ENCODE measurements at places on chromosomes 5 and 9.

GRCh38 chr5:147245381-147246165 lies 10.7 kb downstream of the STK32A start:
- DNase-seq = no peak

- DNase-seq = no peak
These were observed 14.9 kb upstream of the LRRC14B start for GRCh38 chr5:176296-176823.

DNA sequence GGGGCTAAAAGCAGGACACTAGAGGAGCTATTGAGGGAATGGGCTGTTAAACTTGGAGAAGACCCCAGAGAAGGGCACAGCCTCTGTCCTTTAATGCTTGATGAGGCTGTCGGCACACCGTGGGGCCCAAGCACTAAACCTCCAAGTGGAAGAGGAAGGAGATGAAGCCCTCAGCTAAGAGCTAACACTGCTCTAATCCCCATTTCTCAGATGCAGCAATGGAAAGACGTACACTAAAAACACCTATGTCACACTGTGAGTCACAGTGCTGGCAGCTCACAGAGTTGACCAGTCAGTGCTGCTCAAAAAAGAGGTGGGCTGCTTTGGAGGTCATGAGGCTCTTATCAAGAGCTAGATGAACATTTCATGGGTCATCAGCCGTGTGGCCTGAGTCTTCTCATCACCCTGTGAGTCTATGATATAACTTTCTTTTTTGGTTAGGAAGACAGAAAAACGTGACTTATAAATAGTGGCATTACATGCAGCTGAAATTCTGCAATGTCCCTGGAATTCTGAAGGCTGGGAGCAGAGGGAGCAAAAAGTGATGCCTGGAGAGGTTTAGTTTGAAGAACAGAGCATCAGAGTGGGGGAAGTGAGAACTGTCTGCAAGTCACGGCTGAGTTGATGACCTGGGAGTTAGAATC lies 21.5 kb downstream of the TNFSF8 start:
- no peak for DNase-seq

DNA sequence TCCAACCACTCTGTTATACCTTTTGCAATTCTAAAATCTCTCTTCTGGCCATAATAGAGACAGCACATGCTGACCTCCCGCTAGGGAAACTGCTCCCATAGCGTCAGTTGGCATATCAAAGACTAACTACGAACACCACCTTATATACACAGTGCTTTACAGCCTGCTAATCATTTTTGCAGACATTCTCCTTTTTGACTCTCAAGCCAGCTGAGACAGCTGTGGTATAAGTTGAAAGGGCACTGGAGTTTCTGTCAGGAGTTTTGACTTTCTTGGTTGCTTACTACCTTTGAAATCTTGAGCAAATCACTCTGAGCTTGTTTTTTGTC lies 160.2 kb upstream of the TBCA start:
- DNase-seq = no peak

GRCh38 chr5:138370537-138370936 lies 18.1 kb downstream of the KDM3B start:
- no peak for DNase-seq

DNA sequence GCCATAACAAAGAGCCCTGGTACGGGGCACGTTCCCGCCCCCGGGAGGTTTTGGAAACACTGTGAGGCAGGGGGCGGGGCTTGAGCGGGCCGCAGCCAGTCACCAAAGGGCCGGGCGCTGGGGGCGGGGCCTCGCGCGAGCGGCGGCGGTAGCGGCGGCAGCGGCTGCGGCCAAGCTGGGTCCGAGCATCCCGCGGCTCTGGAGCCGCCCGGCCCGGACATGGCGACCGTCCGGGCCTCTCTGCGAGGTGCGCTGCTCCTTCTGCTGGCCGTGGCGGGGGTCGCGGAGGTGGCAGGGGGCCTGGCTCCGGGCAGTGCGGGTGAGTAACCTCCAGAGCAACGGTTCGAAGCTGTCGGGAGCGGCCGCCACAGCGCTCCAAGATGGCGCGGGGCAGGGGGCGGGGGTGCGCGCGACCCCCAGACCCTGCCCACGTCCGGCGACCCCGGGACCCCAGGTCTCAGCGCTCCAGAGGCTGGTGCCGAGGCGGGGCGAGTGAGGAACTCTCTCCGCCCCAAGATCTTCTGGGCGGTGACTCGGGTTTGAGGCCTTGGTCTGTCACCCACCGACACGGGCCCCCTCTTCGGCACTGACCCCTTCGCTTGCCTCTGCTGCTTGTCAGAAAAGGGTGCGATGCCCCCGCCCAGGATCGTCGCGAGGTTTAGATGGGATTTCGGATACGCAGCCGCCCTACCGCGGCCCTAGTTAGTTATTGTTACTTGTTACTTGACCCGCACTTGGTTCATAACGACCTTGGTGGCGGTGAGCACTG lies at the start of gene RECK:
TSS of gene RECK (plus strand) at position 134 of the 769 bp plus-strand sequence. CDS start at position 220, 86 bp downstream.
- peak; percentile 29 for DNase-seq

DNA sequence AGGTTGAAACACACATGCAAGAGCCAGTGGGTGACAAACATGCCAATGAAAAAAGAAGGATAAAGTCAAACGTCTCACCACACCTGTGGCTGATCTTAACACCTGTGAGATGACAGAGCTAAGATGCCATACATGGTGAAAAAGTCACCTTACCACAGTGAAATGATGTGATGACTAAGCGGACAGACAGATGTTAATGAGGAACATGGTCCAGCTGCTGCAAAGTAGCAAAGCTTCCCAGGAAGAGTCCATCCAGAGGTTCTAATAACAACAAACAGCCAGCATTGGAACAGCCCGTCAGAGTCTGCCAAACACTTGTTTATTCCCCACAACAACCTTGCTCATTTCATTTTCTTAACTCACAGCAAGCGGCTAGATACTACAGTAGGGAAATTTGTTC lies 1.9 kb downstream of the KIAA1191 start:
- no peak for DNase-seq

DNA sequence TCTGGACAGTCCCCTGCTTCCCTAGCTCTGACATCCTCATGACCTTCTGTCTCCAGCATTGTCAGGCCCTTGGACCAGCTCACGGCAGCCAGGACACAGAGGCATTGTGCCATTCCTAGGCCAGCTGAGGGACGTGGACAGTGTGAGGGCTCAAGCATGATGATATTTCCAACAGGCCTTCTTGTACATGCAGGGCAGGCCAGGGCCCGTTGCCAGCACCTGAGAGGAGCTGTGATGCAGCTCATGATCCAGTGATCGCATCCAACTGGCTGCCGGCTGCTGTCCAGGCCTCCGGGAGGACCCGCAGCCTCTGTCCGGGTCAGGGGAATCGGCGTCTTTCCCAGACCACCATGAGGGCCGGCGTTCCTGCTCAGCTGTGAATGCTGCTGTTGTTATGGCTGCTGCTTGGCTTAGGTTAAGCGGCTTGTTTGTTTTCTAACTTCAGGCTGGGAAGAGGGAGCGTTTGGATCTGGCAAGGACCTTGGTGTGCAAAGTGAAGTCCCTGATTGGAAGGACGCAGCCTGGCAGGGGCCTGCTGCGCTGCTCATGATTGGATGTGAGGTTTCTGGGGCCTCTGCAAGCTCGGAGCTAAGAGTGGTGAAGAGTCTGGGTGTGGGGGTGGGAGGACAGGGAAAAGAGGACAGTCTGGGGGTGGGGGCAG lies 53.8 kb downstream of the PDZD2 start:
- DNase-seq = no peak

- no peak for DNase-seq
These were observed 592.1 kb downstream of the TLE4 start for GRCh38 chr9:80163889-80164288.

DNA sequence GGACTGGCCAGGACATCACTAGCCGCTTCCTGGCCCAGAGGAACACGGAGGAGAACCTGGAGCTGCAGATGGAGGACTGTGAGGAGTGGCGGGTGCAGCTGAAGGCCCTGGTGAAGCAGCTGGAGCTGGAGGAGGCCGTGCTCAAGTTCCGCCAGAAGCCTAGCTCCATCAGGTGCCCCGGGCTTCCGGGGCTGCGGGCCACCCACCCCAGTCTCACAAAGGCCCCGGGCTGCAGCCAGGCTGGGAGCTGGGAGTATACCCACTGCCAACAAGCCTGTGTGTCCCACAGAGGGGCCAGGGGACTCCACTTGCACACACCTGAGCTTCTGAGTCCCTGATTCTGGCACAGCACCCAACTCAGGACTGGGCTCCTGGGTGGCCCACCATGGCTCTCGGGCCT lies 1.7 kb upstream of the RABL6 start:
- no peak for DNase-seq

GRCh38 chr9:95029288-95029687 lies 288.2 kb downstream of the FANCC start:
- DNase-seq = no peak

DNA sequence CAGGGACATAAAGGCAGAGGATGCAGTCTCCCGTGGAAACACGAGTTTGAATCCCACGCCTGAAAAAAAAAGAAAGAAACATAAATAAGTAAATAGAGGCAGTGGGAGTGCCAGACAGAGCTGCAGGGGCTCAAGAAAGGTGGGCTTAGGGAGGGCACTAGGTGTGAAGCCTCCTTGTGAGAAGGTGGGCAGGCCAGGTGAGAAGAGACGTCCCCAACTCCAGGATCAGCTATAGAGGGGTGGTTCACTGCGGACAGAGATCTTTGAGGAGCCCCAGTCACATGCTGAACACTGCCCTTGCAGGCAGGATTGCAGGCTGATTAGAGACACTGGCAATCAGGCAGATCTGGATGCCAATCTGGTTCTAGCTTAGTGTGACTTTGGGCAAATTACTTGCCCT lies 172.1 kb downstream of the RGS3 start:
- no peak for DNase-seq

DNA sequence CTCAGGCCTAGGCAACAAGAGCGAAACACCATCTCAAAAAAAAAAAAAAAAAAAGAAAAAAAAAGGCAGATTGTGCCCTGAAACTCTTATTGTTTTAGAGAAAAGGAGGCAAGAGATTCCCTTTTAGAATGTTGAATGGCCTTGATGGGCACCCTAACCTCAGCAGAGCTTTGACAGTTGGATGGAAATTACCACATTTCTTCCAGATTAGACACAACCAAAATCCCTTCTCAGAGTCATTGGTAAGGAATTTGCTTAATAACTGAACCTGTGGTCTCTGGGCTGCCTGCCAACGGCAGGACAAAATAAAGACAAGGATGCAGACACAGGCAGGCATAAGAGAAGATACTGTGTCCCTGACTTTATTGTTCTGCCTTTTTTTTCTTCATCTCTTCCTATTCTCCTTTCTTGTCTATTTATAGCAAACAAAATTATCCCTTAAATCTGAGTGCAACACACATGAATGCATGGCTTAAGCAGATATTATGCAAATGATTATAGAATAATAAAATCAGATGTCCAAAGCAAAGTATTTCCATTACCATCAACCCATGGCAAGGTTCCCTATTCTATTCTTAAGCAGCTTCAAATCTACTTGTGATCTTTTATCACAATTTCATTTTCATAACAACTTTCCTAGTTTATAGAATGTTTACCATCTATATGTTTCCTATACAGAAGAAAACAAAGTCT lies 37.3 kb upstream of the TRIO start:
- DNase-seq = no peak

DNA sequence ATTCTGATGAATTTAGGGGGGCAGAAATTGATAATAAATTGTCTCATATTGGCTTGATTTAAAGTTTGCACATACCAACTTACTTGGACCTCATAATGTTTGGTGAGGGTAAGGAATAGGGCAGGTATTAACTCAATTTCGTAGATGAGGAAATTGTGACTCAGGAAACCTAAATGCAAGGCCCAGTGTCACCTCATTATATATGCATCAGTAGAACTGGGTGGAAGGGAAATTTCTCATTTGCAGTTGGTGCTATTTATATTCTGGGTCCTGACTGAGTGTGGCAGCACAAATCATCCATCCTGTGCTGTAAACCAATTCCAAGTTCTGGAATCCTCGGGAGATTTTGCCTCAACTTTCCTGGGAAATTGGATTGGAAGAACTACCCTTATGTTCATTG lies 103.0 kb downstream of the SPATA31D1 start:
- no peak for DNase-seq

DNA sequence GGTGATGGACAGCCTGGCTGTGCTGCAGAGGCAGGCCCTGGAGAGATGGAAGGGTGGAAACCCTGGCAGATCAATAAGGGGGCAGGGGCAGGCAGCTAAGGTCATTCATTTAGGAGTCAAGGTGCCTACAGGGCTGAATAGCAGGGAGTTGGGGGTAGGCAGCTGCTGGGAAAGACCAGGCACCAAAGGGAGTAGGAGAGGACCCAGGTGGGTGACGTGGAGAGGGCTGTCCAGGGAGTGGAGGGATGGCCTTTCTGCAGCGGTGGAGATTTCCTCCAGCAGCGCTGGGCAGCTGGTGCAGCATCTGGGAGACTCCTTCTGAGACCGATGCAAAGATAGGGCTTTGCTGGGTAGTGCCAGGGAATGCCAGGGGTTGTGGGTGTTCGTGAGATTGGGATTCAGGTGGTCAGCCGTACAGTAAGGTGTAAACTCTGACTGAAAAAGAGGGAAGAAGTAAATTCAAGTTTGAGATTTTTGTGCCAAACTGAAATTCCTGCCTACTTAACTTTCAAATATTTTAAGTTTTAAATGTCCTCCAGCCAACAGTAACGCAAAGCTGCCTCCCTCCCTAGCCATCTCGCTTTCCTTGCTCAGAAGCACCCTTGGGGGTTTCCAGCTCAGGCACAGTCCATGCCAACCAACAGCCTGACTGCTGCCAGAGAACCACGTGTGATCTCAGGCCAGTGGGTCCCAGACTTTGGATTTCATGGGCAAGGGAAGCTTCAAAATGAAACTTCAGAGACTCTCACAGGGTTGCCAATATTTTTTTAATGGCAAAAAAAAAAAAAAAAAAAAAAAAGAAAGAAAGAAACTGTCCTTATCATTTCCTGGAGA lies 18.6 kb upstream of the ANGPTL2 start:
- no peak for DNase-seq

GRCh38 chr9:109886617-109887016 lies 106.6 kb downstream of the PALM2AKAP2 start:
- no peak for DNase-seq

GRCh38 chr9:130990306-130990977 lies 18.5 kb upstream of the LAMC3 start:
- DNase-seq = no peak

DNA sequence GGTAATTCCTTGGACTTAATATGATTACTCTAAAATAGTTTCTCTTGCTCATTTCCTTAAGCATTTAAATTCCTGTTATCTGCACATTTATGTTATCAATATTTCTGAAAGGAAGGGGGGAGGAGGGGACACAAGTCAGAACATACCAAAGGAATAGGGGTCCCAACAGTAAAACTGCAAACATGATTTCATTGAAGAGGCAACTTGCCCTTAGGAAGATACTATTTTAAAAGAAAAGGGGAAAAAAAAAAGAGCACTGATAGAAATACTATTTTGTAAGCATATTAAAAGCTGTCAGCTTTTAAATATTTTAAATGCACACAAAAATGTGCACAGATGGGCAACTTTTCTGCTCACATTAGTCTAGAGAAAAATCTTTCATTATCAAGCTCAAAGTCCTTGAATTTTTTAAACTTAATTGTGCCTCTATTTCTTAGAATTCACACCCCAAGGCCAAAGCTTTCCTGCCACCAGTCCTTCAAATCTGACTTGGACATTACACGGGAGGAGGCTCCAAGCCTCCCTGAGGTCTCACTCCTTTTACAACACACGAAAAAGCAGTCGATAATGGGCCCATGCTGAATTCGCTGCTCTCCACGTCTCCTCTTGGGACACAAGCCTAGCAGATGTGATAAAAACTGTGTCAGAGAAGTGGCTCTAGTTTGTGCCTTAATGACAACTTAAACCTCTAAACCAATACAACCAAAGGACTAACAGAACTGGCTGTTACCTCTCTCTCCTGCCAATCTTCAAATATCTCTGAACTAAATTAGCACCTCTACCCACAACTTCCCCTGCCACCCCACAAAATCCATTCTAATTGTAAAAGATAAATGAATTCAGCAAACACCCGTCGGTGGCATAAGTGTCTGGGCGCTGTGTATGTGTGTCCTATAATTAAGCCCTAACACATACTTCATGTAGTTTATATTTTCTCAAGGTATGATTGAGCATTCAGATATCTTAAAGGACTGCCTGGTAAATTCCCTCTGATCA lies 154.3 kb downstream of the DENND1A start:
- no peak for DNase-seq
